ENCODE measurements at places on chromosomes 5 and 9. TPM values are rescaled to one million over a fixed set of nuclear protein-coding genes. Genes with fewer than 3 reads are reported as not detected.

- no peak for DNase-seq
These were observed 71.9 kb downstream of the INSL6 start for GRCh38 chr9:5113523-5113922.

DNA sequence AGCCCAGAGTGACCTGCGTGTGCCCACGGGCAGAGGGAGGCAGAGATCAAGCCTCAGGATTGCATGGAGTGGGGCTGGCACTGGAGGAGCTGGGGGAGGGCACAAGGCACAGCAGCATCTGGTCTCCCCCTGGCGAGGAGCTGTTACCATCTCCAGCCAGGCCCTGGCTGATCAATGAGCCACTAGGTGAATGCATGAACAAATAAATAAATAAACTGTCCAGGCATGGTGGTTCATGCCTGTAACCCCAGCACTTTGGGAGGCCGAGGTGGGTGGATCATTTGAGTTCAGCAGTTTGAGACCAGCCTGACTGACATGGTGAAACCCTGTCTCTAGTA, 14.3 kb upstream of the PSMB7 start:
- DNase-seq: no peak

RASGRF2 gene
- 1.4 TPM for total RNA-seq

POU5F2 gene
- 1.5 TPM for total RNA-seq

GRCh38 chr9:109733690-109734089, 46.3 kb upstream of the PALM2AKAP2 start:
- no peak for DNase-seq

ZSWIM6 gene
- total RNA-seq: 50.2 TPM

SLC6A7 gene
- total RNA-seq: not detected

DNA sequence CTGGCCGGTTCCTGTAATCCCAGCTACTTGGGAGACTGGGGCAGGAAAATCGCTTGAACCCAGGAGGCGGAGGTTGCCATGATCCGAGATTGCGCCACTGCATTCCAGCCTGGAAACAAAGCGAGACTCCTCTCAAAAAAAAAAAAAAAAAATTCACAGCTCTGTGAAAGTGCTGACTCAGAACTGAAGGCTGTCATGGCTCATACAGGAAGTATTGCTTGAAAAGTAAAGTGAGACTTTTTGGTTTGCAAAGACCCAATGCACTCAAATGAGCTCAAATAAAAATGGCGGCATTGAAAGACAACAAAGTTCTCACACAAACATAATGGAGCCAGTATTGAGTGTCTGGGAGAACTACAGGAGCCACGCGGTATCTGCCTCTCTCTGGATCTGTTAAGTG, 202.1 kb downstream of the FBXL7 start:
- no peak for DNase-seq

DNAH5 gene
- total RNA-seq: 0.20 TPM

DNA sequence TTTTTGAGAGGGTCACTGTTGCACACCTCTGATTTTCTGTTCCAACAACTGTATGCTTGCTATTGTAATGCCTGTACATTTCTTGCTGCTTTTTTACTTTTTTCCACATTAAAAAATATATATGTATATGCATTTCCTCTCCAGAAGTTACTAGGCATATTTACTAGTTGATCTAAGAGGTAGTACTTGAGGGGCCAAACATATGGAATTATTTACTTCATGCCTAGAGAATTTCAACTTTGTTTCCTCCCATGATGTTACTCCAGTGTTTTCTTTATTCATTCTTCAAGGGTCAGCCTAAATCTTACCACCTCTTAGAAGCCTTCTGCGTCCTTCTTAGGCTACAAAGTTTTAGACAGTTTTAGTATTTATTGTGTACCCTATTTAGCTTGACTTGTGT, 122.7 kb downstream of the NMUR2 start:
- DNase-seq: no peak

IL7R gene
- total RNA-seq: not detected

DNA sequence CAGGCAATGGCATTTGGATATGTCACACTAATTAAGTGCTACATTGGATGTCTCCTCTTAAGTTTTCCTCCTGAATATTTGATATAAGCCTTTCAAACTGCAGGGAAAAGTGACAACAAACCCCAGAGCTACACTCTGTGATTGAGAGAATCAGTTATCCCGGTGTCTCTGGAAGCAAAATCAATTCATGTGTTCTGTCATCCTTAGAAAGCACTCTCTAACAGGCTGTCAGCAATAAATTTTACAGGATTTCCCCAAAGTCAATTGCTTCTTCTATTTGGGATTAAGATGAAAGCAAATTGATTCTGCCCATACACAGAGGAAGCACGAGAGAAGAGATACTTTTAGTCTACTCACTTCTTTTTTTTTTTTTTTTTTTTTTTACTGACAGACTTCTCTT, 332.4 kb downstream of the CDH18 start:
- DNase-seq: no peak

- no peak for DNase-seq
These were observed 5.6 kb downstream of the EXD3 start for GRCh38 chr9:137417161-137418021.

RORB gene
- total RNA-seq: 2.2 TPM

GRCh38 chr9:129322641-129323375, 144.7 kb upstream of the IER5L start:
- no peak for DNase-seq

SLC35D2 gene
- 44.7 TPM for total RNA-seq

DNA sequence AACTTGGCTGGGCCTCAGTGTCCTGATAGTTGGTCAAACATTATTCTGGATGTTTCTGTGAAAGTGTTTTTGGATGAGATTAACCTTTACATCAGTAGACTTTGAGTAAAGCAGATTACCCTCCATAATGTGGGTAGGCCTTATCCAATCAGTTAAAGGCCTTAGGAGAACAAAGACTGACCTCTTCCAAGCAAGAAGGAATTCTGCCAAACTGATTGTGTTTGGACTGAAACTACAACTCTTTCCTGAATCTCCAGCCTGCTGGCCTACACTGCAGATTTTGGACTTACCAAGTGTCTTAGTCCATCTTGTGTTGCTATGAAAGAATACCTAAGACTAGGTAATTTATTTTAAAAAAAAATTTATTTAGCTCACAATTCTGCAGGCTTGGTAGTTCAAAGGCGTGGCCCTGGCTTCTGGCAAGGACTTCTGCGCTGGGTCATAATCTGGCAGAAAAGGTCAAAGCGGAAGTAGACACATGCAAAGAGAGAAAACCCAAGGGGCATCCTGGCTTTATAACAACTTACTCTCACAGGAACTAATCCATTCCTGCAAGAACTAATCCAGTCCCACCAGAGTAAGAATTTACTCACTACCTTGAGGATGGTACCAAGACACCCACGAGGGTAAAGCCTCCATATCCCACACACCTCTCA, 8.6 kb upstream of the ARHGEF37 start:
- DNase-seq: no peak

GRCh38 chr5:5644249-5644648, 221.8 kb downstream of the ICE1 start:
- no peak for DNase-seq

DNA sequence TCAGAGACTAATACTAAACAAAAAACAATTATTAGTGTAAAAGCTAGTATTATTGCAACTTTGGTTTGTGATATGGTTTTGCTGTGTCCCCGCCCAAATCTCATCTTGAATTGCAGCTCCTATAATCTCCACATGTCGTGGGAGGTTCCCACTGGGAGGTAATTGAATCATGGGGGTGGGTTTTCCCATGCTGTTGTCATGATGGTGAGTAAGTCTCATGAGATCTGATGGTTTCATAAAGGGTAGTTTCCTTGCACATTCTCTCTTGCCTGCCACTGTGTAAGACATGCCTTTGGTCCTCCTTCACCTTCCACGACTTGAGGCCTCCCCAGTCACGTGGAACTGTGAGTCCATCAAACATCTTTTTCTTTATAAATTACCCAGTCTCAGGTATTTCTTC, 325.9 kb upstream of the DAB2 start:
- no peak for DNase-seq

- no peak for DNase-seq
These were observed 26.7 kb downstream of the EBF1 start for GRCh38 chr5:159073026-159073425.

MAP1B gene
- 2,530 TPM for total RNA-seq

- no peak for DNase-seq
These were observed 120.6 kb downstream of the LHFPL2 start for GRCh38 chr5:78527925-78528324.

DNA sequence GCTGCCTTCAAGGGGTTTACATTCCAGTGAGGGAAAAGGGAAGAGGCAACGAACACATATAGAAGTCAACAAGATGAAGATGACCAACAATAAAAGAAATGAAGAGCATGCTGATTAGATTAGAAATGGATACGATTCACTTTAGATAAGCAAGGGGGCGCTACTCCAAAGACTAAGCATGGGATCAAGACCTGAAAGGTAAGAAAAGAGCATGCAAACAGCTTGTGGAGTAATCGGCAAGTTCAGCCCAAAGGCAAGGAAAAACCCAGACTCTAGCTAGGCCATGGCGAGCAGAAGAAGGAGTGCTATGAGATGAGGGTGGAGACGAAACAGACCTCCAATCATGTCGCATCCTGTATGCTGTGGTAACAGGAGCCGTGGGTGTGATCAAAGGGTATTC, 124.4 kb downstream of the FANCC start:
- no peak for DNase-seq

DNA sequence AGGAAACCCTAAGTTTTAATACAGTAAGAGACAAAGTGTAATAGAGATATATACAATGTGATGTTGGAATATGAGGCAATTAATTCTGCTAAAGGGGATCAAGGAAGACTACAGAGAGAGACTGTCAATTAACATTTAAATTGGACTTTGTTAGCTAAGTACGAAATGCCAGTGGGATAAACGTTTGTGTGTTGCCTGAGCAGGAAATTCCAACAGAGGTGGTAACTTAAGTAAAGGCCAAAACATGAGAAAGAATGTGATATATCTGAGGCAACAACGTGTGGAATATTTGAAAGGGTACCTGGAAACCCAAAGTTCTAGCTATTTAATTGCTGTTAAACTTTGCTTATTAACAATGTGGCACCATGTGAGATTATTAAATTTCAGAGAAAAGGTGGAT, 1666.9 kb upstream of the WWC1 start:
- no peak for DNase-seq

GRCh38 chr9:122394265-122395125, 23.7 kb downstream of the PTGS1 start:
- no peak for DNase-seq

C1QTNF3 gene
- total RNA-seq: 9.0 TPM

DNA sequence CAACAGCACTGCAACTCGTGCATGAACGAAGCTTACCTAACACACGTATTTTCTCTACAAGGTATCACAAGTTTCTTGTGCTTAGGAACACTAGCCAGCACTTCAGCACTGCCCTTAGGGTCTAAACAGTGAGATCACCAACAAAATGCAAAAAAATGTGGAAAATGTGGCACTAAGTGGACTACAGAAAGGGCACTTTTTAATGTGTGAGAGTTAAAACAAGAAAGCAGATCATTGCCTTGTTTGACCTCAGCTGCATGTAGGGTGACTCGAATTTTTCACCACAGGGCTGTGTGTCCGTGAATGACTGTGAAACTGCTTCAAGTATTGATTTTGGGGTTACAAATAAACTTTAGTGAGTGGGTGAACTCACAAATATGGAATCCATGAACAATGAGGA, 90.5 kb downstream of the MARCHF3 start:
- no peak for DNase-seq

GRCh38 chr5:170429014-170429413, 39.8 kb upstream of the KCNMB1 start:
- DNase-seq: no peak

DNA sequence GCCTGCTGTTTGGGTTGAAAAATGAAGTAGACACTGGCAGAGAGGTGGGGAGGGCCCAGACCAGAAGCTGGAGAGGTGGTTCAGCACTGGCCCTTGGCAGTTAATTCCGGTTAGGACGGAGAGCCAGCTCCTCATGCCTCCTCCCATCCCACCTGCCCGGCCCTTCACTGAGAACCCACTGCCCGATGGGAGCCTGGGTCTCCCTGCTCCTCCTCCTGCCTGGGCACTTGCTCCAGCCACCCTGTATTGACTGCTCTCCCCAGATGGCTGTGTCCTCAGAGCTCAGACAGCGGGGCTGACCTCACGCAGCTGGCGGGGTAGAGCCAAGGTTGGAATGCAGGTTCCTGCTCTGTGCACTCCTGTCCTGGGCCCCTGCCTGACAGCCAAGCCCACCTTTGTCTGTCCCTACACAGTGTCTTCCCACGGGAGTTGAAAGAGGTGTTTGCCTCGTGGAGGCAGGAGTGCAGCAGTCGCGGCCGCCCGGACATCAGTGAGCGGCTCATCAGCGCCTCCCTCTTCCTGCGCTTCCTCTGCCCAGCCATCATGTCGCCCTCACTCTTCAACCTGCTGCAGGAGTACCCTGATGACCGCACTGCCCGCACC, 114.7 kb downstream of the DAB2IP start:
- DNase-seq: no peak

- no peak for DNase-seq
These were observed 61.3 kb downstream of the ENC1 start for GRCh38 chr5:74579215-74579614.

ADGRD2 gene
- not detected for total RNA-seq

MEIKIN gene
- not detected for total RNA-seq

SPACA9 gene
- total RNA-seq: 5.0 TPM

PRSS3 gene
- total RNA-seq: not detected

PCA3 gene
- total RNA-seq: not detected

- no peak for DNase-seq
These were observed 534 bp downstream of the SRFBP1 start for GRCh38 chr5:121962347-121962670.

HARS2 gene
- 56.7 TPM for total RNA-seq

DDX4 gene
- 0.27 TPM for total RNA-seq

DNA sequence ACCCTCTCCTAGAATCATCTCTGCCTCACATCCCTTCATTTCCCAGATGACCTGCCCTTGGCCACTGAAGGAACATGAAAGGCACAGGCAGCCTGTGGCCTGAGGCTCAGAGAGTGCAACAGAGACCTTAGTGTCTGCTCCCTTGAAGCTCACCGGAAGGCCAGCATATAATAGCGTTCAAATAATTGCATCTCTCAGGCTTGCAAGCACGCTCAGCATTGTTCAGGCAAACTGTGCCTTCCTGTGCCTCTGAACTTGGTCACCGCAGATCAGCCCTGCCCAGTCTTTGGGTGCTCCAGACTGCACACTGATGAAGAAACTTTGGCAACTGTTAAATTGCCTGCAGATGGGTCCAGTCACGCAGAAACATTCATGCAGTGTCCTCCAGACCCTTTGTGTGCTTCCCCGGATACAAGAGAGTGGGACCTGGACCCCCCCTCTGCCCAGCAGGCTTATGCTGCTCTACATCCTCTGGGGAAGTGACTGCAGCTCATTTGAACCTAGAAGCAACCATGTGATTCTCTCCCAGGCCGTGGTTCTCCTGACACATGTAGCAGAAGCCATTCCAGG, 216.0 kb upstream of the ANKRD55 start:
- DNase-seq: no peak

DNA sequence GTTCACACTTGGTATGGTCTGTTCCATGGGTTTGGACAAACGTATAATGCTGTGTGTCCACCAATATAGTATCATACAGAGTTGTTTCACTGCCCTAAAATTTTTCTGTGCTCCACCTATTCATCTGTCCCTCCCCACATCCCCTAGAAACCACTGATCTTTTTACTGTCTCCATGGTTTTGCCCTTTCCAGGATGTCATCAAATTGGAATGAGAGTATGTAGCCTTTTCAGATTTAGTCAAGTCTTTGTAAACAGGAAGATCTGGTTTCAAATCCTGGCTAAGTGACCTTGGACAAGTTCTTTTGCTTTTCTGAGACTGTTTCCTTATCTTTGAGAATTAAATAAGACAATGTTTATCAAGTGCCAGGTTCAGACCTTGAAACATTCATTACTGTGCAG, 13.2 kb upstream of the LVRN start:
- no peak for DNase-seq

CTSL gene
- total RNA-seq: 28.7 TPM

- DNase-seq: no peak
These were observed 41.1 kb upstream of the GADD45G start for GRCh38 chr9:89563571-89564345.

Data from glutamatergic neuron (in vitro differentiated cells).